ENCODE measurements at places on chromosomes 13 and 19.
A peak's percentile ranks its signal among the peaks of the same experiment; 100 is the strongest.

GRCh38 chr13:77026255-77026860, 601 bp downstream of the FBXL3 start:
- peak; percentile 40 for DNase-seq

DNA sequence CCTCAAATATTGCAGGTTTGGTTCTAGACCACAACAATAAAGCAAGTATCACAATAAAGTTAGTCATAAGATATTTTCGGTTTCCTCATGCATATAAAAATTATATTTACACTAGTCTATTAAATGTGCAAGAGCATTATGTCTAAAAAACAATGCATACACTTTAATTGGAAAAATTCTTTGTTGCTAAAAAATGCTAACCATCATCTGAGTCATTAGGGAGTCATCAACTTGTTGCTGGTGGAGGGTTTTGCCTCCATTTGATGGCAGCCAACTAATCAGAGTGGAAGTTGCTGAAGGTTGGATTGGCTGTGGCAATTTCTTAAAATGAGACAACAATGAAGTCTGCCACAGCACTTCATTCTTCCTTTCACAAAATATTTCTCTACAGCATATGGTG, 422.3 kb upstream of the GPC6 start:
- peak; percentile 29 for DNase-seq

- DNase-seq, result no peak
Observed at GRCh38 chr19:4866595-4867424, 657 bp downstream of the PLIN3 start.

- no peak for DNase-seq
Observed at GRCh38 chr13:33119856-33120543, 103.8 kb downstream of the KL start.
